ENCODE measurements at places on chromosomes 4 and X.

GRCh38 chr4:110988722-110989121 is 365.8 kb upstream of the PITX2 start:
- no peak for DNase-seq

- no peak for DNase-seq
These were observed 577.1 kb downstream of the GALNTL6 start for GRCh38 chr4:172390331-172390730.

DNA sequence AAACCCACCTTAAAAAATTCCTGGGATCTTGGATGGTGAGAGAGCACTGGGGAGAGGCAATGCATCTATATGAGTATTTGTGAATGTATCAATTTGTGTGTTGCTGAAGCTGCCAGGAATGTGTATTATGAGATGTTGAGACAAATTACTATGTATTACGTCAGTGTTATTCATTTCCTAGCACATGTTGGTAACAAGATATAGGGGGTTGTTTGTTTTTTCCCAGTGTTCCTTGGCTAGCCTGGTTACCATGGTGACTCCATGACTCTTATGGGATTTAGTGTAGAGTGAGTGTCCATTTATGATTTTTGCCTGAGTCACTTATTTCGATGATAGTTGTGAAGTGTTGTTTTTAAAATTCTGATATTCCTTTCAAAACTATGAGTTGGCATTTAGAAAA is 65.6 kb downstream of the RAB40A start:
- no peak for DNase-seq

DNA sequence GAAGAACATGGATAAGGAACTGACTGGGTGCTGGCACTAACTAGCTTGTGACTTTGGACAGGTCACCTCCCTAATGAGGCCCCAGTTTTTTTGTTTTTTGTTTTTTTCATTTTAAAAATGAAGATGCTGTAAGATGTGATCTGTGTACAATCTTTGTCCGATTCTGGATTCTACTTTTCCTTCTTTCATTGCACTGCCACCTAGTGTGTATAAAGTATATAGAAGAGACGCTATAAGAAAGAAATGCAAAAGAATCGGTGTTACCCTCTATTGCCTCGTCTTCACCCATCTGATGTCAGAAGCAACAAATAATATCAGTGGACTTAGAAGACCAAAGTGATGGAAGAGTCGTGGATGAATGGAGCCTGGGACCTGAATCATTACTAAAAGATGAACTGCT is 58.6 kb upstream of the P2RY10 start:
- DNase-seq = no peak

DNA sequence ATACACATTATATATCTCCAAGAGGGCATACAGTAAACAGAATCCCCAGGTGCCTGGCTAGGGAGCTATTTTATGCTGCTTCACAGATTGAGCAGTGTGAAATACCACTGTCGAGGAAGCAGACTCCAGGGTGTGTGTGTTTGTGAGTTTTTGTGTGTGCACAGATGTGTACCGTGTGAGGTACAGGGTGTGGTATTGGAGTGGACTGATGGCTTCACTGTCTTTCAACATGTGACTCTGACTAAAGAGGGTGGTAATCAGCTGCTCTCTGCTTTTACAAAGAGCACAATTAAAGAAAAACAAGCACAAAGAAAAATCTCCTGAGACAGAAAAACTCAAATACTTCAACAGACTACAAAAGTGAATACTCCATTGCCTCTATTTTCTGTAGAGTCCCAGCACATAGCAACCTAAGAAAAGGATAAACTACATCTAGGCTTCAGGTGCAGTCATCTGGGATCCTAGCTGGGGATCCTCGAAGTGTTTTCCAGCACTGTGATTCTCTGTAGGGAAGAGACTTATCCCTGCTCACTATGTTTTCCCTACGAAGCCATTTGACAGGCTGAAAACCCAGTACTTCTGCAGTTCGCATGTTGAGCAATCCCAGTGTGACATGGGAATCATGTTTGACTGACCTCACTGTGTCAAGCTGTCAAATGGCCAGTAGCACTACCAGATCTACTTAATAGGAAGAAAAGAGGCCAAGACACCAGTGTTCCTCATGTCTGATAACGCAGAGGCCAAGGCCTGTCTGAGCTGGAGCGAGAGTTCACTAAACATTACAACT is 100.3 kb downstream of the CDS1 start:
- no peak for DNase-seq

DNA sequence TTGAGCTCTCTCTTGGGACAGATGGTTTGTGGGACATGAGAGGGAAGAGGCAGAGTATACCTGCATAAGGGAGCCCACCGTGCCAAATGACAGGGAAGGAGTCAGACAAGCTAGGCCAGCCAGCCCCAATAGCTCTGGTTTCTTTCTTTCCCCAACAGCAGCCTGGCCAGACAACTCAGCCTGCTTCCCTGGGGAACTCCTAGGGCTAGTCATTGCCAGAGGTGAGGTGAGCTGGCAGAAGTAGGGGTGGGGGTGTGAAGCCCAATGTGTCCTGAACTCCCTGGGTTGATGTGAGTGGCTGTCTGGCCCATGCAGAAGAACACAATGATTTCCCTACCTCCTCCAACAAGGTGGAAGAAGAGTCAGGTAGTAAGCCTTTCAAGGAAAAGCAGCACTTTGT is 135.5 kb downstream of the AMMECR1 start:
- DNase-seq = no peak

- peak; percentile 50 for DNase-seq
These were observed 79.4 kb downstream of the FAM53A start for GRCh38 chr4:1604706-1605205.

DNA sequence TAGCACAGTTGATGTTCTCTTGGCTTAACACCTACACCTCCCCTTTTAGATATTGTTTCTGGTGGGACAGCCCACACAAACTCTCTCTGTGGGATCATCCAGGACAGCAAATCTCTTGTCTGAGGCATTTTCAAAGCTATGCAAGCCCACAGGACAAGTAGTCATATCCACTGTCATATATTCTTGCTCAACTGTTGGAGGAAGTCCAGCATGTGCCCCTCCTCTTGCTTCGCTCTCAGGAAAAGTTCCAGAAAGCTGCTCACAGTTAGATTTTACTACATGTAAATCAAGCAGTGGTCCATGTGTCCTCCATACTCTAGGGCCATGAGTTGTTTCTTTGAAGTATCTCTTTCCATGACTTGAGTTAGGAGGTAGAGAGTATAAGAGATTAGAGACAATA is 260.7 kb downstream of the INPP4B start:
- DNase-seq = no peak

DNA sequence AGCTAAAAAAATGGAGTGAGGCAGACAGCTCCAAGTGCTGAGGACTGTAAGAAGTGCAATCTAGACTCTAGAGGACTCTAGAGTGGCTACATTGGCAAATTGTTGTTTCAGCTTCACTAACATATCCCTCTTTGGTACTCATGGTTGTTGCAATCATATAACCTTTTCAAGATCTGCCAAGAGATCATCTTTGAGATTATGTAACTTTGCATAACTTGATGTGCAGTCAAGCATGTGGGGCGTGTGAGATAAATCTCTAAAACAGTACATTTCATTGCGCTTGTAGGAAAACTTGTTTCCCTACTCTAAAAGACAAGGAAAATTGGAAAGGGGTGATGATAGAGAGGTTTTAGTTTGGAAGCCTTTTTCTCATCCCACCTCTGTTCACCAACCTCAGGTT is 11.2 kb upstream of the BRS3 start:
- no peak for DNase-seq

- DNase-seq = no peak
These were observed 280.3 kb upstream of the KLF3 start for GRCh38 chr4:38383646-38384121.

GRCh38 chrX:9171841-9172463 is 138.0 kb upstream of the FAM9B start:
- no peak for DNase-seq

- no peak for DNase-seq
These were observed 46.9 kb upstream of the SYTL5 start for GRCh38 chrX:37959212-37960021.

DNA sequence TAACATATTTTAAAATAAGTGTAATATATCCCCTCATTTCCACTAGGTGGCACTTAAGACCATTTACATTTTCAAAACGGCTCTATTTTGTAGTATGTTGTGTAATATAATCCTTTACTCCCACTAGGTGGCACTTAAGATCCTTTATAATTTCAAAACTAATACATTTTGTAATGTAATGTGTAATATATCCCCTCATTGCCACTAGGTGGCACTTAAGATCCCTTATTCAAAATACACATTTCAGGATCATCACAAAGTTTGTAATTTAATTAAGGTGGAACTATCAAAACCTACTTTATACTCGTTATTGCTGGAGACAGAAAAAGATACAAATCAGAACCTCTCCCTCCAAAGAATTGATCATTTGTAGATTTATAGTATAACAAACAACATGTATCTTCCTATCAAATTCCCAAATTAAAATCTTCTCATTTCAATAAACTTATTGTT is 132.5 kb downstream of the ARHGAP6 start:
- peak; percentile 19 for DNase-seq

DNA sequence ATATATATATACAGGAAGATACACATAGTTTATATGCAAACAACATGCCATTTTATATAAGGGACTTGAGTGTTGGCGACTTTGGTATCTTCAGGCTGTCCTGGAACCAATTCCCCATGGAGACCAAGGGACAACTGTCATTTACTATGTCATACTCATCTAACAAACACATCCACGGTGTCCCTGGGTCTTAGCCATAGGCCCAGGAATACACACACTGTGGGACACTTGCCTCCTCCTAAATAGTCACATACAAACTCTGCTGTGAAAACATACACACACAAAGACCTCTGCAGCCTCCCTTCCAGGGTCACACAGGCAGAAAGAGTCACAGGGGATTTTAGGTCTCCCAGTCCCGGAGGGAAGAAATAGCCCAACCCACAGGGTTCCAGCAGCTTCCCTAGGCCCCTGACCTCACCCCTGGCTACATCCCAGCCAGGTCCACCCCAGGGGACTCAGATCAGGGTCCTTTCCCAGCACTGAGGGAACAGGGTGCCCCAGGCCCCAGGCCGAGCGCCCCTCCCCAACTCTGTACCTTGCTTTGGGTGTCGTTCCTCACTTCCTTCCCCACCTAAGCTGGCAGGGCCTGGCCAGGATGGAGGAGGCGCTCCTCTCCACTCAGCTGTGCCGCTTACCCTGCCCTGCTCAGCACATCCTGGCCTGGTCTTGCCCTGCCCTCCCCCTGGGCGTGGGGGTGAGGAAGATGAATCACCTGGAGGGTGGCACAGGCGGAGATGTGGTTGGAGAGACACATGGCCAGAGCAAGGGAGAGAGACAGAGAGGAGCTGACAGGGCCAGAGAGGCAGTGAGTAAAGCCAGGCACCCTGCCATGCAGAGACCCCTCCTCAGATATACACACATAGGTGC is 21.8 kb downstream of the FGD1 start:
- DNase-seq = no peak

DNA sequence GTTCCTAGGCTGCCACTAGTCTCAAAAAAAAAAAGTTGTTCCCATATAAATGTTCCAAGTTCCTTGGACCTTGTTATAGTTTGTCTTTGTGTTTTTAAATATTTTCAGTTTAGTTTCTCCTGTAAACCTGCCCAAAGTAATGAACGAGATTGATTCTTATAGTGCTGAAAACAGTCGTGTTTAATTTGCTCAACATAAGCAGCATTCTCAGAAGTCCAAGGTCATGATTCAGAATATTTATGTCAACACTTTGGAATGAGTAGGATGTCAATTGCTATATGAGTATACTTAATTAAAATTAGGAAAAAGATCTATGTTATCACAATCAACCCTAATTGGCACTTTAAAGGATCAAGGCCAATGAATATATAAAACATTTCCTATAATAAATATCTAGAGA is 510.9 kb downstream of the PPP4R3C start:
- no peak for DNase-seq

GRCh38 chrX:17295791-17296190 is 79.2 kb upstream of the NHS start:
- no peak for DNase-seq

DNA sequence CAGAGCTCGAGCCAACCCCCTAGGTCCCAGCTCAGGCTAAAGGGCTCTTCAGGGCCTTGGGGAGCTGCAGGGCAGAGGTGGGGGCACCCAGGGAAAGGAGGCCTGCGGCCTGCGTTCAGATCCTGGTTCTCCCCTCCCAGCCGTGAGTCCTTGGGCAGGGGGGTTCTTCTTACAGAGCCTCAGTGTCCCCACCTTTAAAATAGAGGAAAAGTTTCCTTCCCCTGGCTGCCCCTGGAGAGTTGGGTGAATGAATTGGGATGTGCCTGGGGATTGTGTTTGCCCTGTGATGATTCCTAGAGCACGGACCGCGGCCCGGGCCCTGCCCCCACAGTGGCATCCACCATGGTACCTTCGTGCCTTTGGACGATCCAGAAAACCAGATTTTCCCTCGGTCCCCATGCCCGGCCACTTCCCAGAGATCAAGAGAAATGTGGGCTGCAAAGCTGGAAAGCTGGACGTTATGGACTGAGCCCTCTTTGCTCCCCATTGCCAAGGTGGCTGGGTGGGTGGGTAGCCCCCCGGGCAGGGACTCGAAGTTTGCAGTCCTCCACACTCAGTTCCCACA is 11.4 kb downstream of the HTRA3 start:
- DNase-seq = no peak

DNA sequence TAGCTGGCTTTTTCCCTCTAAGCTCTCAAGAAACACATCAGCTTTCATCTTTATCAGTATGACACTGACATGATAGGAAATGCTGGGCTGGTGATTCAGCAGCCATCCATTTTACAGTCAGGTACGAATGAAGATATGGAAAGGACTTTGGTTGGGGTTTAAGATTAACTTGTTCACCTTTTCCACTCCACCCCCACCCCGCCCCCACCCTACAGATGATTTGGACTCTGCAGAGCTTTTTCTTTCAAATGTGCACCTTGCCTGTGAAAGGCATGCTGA is 132.6 kb downstream of the AKAP4 start:
- DNase-seq = no peak

- no peak for DNase-seq
These were observed 15.0 kb downstream of the ASB9 start for GRCh38 chrX:15254852-15255251.

DNA sequence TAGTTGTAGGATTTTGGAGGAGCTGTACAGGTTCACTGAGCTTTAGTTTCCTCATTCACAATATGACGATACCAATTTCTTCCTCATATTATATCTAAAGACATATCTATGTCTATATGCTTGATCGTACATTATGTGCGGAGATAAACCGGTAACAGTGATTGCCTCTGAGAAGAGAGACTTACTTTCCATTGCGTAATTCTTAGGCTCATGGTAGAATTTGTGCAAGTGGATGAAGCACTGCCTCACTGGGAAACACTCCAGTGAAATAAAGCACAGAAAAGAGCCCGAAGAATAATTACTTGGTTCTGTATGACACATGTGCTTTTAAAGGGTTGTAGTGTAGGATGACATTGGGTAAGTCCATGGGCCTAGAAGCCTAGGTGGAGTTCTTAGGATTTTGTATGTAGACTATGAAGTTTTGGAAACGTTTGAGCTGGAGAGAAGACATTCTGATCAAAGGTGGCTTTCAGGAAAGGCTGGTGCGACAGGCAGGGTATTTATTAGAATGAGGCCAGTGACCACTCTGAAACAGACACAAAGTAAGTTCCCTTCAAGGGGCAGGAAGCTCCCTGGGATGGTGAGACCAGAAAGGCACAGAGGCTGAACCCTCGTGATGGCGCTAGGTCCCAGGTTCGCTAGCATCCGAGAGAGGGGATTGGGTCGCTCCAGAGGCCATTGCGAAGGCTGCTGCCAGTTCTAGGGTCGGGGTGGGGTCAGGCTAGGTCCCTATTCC is 649 bp upstream of the VBP1 start:
- no peak for DNase-seq

GRCh38 chr4:119897260-119897659 is 169.4 kb downstream of the MAD2L1 start:
- DNase-seq = no peak

- peak; percentile 11 for DNase-seq
These were observed 60.4 kb upstream of the TAF9B start for GRCh38 chrX:78199851-78200250.

GRCh38 chr4:180665994-180666824 is 1577.0 kb upstream of the TENM3 start:
- peak; percentile 72 for DNase-seq

Measured in iPS-NIHi11 (cell line).